ENCODE measurements at places on chromosomes 1 and 21. TPM values are rescaled to one million over a fixed set of nuclear protein-coding genes. Genes with fewer than 3 reads are reported as not detected.

GRCh38 chr1:153583976-153584375, 18.3 kb upstream of the S100A2 start:
- DNase-seq: no peak

- DNase-seq: no peak
These were observed 46.7 kb upstream of the CXADR start for GRCh38 chr21:17466166-17466565.

DNA sequence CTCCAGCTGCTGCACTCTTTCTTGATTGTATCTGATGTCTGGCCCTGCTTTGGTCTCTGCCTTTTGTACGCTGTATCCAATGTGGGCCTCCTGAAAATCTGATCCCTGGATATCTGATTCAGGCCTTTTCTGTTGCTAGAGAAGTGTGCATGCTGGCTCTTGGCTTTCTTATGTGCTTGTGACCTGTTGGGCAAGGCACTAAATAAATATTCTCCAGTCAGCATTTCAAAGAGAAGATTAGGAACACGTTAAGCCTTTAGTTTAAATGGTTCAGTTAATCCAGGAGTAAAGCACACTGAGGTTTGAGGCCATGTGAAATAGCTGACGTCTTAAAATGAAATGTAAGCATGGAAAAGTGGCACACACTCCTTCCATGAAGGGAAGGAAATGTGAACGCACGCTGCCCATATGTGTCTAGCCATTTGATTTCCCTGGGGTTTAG, 9.3 kb upstream of the F3 start:
- DNase-seq: no peak

The SELENOF gene
- total RNA-seq: 194 TPM
